ENCODE measurements at places on chromosomes 5 and 9. TPM values are rescaled to one million over a fixed set of nuclear protein-coding genes. Genes with fewer than 3 reads are reported as not detected.

Gene MZB1
- total RNA-seq: not detected

Gene KLF9
- 63.6 TPM for total RNA-seq

Gene ANKRD31
- total RNA-seq: 0.33 TPM

Gene SUSD3
- not detected for total RNA-seq

Gene SGCD
- 2.6 TPM for total RNA-seq

Gene TMEM174
- not detected for total RNA-seq

GRCh38 chr9:126123927-126124326 is 202.7 kb upstream of the MVB12B start:
- no peak for DNase-seq

- no peak for DNase-seq
Measured at GRCh38 chr9:136761545-136761981, 2.8 kb downstream of the LCN15 start.

DNA sequence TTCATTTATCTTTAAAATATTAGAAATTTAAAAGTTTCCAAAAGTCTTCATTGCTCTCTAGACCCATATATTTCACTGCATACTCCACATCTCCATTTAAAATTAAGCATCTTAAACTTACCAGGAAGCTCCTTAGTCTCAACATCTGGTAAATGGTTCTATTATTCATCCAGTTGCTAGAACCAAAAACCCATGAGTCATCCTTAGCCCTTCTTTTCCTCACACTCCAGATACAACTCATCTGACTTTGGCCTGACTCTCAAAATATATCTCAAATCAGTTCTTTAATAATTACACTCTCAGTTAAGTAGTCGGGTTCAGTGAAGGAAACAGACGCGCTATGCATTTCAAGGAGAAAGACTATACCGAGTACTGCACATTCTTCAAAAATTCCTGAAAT is 110.2 kb upstream of the COX7C start:
- DNase-seq: no peak

DNA sequence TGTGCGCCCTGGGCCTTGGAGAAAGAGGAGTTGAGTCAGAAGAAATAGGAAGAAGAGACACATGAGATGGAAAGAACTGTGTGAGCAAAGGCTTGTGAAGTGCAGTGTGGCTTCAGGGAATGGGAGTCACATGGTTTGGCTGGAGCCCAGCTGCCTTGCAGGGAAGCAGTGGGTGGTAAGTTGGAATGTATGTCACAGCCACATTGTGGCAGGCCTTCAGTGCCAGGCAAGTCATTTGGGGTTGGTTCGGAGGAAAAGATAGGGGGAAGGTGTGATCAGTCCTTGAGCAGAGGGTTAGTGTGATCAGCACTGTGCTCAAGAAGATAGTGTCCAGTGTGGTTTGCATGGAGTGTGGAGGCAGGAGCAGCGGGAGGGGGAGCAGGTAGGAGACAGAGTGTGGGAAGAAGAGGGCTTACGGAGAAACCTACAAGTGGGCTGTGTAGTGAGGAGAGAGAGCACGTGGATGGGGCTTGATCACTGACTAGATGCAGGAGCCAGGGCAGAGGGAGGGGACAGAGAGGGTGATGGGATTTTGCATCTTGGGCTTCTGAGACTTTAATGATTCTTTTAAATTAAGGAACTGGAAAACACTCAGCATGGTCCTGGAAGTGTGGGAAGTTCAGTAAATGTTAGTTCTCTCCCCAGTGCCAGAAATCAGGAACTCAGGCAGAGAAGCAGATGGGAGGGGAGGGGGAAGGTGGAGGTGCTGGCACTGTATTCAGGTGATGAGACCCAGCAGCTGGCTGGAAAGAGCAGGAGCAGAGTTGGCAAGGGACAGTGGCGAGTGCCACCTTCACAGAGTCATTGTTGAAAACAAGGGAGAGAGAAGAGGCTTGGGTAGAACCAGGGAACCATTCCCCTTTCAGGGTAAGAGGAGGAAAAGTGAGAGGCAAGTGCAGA is 46.6 kb downstream of the ARHGAP26 start:
- peak; percentile 27 for DNase-seq

DNA sequence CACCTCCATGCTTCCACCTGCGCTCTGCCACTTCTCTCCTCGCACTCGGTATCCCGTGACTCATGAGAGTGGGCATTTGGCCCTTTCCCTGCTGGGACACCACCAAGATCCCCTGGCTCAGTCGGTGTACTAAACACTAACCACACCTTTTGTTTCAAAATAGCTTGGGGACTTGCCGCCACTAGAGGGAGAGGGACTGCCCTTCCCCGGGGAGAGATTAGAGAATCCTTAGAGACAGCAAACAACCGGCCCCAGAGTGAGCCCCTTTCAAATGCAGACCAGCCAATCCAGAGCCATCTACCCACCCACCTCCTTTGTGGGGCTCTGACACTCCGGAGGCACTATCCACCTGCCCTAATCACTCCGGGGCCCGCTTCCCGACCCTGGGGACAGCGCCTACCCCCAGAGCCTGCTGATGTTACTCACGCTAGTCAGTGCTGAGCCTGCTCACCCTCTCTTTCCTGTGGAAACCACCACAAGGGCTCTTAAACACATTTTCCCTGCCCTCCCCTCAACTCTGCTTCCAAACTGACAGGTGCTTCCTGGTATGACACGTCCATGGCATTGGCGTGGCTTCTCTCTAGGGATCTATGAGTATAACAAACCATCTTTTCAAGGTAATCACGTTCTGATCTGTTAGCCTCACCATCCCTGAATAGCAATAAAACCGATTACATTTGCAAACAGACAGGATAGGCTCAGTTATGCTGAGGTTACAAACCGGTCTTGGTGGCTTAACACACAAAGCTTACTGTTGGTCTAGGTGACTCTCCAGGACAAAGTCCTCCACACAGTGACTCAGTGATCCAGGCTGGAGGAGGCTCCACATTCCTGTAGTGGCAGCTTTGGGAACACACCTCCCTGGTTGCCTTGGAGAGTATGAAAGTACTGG is 180.1 kb upstream of the MVB12B start:
- DNase-seq: no peak

GRCh38 chr5:56501781-56502557 is 268.8 kb upstream of the ANKRD55 start:
- no peak for DNase-seq

GRCh38 chr5:67012171-67012570 is 184.4 kb downstream of the CD180 start:
- DNase-seq: no peak

GRCh38 chr5:78025540-78025939 is 249.4 kb upstream of the TBCA start:
- no peak for DNase-seq

DNA sequence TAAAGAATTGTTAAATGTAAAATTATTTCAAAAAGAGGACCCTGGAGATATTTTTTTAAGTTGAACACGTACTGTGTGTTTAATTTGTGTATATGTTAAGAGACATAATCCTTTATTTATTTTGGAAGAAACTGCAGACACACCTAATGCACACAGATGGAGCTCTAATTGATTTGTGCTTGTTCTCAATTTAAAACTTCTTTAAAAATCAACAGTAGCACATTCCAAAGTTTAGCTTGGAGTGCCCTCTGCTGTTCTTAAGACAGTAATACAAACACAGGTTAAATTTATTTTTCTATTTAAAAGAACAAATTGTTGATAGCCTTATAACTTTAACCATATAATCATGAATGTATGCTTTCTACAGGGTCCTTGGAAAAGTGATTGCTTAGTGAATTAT is 277.6 kb upstream of the ADAMTS16 start:
- no peak for DNase-seq

- no peak for DNase-seq
Measured at GRCh38 chr5:9207817-9208418, 338.0 kb downstream of the SEMA5A start.

- DNase-seq: no peak
Measured at GRCh38 chr9:72855321-72855720, 97.5 kb downstream of the ALDH1A1 start.

DNA sequence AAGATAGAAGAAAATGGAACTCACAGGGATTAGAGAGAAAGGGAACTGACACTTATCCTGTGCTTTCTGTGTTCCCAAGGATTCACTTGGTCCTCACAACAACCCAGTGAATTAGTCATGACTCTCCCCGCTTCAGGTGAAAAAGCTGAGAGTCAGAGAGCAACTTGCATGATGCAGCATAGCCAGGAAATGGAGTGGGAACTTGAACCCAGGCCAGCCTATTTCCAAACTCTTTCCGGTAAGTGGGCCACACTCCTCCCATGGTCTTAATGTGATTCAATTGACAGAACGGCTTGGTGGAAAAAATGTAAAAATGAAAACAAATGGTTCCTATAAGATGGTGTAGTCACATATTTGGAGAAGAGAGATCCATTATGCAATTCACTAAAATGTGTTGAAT is 45.9 kb upstream of the CEMIP2 start:
- DNase-seq: no peak

DNA sequence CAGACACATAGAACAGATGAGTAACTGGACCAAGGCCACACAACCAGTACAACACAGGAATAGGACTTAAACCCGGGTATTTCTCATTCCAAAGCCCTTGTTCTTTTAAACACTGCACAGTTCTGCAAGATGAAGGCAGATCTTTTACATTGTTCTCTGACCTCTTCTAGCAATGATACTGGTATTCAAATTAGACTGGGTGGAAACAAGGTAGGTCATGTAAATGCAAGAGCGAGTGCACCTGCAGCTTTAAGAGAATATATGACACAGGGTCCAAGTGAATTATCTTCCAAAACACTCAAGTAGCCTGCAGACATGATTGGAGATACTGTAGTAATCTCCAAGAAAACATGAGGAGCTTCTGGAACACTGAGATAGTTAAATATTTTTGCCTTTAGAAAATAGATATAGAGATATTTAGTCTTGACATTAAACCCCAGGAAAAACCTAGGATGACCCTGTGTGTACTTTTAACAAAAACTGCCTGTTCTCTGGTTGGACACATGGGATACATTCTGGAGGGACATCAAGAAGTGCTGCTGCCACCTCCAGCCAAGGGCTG is 130.6 kb upstream of the EPB41L4A start:
- DNase-seq: no peak

DNA sequence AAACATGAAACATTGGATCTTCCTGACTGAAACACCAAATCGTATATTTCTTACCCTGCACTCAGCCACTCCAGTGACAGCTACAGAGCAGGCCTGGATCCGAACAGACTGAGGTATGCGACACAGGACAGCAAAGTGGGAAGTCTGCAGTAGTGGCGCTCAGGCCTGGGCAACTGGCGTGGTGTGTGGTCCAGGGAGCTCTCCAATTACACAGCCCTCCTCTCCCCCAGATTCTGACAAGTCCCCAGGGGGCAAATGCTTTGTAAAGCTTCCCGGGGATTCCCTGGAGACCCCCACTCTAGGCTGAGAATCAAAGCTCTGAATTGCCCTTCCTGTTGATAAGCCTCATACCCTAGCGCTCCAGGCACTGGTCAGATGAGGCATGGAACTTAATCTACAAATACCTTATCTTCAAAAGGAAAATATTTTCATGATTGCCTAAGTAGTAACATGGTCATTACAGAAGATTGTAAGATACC is 104.8 kb upstream of the ERCC6L2 start:
- no peak for DNase-seq

- DNase-seq: no peak
Measured at GRCh38 chr5:31786090-31786631, 147.2 kb downstream of the PDZD2 start.

DNA sequence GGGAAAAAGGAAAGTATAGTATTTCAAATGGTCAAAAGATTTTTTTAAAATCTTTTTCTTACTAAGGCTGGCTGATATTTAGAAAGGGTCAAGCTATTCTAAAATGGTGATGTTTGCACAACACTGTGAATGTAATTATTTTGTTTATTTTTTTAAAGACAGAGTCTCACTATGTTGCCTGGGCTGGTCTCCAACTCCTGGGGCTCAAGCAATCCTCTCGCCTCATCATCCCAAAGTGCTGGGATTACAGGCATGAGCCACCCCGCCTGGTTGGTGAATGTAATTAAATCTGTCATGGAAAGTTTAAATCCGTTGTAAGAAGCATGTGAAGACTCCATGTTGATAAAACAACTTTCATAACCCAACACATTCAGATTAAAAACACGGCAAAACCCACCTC is 2.6 kb downstream of the UBTD2 start:
- no peak for DNase-seq

DNA sequence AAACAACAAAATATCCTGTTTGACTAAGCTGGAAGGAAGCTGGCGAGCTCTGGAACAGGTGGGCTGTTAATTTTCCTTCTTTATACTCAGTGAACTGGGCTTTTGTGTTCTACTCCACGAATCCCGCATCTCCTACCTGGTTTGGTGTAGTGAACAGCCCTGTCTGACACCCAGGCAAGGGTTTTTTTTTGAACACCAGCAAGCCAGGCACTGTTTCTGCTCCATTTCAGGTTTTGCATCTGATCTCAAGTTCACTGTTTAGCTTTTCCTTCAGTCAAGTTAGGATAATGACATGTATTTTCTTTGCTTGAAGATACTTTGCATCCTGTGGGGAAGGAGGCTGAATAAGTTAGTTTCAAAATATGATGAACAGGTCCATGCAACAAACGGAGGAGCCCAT is 204.5 kb downstream of the SEMA6A start:
- no peak for DNase-seq

DNA sequence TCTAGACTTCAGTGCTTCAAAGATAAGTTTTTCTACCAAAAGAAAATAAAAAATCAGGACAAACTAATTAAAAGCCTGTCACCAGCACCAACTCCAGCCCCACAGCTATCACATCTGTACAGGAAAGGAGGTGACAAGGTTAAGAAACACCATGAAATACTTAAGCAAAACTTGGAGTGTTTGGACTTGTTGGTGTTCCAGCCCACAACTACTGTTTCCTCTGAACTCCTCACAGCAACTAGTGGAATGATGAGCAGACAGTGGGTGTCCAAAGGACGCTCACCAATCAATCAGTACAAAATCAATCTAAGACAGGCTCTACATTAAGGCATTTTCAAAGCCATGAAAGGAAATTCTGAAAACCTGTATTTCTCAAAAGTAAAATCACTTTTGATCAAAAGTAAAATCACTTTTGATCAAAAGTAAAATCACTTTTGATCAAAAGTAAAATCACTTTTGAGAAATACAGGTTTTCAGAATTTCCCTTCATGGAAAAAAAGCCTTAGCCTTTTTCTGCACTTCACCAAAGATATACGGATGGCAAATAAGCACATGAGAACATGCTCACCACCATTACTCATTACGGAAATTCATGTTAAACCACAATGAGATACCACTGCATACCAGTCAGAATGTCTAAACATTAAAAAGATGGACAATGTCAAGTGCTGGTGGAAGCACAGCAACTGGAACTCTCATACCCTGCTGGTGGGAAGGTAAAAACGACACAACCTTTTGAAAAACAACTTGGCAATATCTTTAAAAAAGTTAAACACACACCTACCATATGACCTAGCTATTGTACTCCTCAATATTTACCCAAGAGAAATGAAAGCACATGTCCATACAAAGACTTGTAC is 79.7 kb downstream of the MED27 start:
- no peak for DNase-seq
